Activated naive CD4-positive, alpha-beta T cell (primary cell): ENCODE measurements at places on chromosomes 2 and 18.

DNA sequence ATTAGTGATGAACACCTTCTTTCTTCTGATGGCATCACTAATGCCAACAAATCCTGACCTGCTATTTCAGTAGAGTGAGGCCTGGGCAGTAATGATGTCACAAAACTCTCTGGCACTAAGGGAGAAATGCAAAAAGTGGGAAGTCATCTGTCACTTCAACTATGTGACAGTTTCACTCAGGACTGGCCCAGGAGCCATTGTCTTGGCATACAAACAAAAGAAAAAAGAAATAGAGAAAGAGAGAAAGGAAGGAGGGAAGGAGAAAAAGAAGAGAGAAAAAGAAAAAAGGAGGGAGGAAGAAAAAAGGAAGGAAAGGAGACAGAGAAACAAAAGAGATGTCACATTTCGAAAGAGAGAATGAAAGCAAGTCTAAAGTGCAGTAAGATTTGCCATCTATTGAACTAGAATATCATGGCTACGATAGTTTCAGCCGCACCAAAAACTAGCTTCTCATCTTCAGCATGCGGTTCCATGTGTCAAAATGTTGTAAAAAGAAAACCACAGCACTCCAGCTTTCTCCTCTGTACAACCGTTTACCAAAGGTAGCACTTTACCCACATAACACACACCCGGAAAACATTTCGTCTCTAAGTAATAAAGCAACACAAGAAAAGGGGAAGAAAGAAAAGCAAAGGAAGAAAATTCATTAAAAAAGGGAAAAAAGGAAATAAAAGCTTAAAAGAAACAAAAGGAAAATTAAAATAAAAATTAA lies 50.1 kb downstream of the CD226 start:
- no peak for DNase-seq

DNA sequence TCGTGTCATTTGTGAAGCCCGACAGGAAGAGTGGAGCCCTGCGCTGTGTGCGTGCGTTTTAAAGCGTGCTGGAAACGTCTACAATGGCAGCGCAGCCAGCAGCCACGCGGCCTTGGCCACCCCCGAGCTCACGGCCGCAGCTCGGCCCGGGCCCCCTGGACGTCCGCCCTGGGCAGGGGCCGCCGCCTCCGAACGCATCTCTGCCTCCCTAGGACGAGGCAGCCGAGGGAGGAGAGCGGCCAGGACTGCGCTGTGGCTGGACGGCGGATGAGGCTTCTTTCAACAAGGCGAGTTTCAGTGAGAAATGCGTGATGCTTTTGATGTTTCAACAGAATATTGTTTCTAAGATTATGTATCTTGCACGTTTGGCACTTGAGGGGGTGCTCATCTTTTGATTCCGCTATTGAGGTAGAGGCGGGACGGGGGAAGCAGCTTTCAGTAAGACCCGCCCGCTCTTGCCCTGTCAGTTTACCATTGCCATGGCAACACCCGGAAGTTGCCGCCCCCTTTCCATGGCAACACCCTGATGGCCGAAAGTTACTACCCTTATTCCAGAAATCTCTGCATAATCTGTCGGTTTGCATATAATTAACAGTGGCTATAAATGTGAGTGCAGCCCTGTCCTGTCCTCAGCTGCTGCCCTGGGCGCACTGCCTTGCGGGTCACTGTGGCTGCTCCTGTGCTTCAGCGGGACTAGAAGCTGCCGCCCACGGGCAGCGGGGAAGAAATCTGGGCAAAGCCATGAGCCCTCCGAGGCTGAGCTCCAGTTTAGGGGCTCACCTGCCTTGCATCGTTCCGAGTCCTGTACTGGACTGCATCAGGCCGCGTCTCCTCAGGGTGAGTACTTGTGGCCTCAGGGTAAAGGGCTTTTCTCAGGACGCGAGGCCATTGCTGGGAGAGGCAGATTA lies 38.6 kb downstream of the ADNP2 start:
- DNase-seq = peak; percentile 42

DNA sequence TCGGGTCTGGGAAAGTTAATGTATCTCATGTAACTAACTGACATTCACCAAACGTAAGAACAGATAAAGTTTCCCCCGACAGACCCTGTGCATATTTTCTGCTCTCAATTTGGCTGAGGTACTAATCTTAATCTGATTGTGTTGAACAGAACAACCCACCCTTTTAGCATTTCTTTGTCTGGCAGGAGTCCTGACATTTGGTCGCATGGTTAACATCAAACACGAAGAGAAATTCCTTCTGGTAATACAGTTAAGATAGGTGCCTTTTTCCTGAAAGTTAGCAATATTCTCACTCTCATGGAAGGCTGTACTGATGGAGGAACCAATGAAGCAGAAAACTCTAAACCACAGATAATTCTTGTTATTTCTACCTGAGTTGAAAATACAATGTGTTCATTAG lies 520.8 kb downstream of the PARD3B start:
- DNase-seq = no peak

DNA sequence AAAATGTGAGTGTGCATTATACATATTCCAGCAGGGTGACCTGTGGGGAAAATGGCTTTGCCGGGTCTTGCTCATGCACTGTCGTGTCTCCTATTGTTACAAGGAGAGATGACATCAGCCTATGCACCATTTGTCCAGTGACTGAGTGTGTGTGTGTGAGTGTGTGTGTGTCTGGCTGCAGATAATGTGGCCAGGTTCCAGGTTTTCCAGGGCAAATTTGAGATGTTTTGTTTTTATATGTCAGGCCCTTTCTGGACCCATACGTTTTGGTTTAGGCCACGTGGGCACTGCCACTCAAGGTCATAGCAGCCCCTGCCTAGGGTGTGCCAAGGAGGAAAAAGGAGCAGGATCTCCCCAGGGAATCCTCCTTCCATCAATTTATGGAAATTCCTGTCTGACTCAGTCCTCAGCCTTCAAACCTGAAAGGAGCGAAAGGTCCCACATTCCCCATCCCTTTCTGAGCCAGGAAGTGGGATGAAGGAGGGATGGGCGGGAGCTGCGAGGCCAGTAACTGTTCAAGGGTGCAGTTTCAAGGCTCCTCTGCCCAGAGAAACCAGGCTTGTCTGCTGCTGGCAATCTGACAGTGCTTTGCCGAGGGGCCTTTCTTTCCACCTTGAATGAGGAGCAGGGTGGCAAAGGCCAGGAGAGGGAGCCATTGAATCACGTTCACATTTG lies 93.0 kb upstream of the SMAD2 start:
- DNase-seq = no peak

DNA sequence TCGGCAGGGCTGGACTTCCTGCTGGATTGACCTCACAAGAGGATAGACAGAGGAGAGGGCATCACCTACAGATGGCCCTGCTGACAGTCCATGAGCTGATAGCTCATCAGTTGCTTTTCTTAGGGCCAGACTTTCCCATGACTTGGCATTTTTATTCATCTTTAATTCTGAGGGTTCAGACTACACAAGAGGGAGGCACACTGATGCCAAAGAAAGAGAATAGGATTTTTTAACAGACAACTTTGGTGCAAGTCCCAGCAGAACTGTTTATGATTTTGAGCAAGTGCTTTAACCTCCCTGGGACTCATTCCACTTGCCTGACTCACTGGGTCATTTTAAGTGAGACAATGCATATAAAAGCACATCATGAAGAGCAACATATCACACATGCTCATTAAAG lies 299.2 kb downstream of the INSIG2 start:
- no peak for DNase-seq

- no peak for DNase-seq
These were observed 627 bp upstream of the CRACDL start for GRCh38 chr2:98936353-98937351.

DNA sequence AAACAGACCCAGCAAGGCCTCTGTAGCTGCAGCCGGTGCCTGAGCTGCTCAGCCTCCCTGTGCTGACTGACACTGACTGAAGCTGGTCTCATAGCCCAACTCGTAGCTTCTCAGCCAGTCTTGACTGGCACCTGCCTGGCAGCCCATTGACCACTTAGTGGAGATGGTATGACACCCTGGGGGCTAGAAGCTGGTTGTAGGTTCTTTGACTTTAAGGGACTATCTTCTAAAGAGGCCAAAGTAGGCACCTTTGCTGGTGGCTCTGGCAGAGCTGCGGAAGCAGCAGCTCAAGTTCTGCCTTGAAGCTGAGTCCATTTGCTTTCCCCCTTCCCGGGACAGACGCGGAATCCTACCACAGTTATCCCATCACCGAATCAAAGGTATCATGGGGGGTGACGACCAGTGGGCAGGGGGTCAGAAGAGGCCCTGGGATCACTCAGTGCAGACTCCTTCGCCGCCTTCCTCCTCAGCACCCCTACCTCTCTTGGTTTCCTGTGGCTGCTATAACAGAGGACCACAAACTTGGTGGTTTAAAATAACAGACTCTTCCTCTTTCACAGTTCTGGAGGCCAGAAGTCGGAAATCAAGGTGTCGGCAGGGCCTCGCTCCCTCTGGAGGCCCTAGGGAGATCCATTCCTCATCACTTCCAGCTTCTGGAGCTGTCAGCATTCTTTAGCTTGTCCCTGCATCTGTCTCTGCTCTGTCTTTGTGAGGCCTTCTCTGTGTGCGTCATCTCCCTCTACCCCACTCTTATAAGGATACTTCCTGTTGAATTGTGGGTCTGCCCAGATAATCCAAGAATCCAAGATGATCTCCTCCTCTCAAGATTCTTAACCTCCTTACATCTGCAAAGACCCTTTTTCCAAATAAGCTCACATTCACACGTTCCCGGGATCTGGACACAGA lies 13.7 kb upstream of the FOSL2 start:
- DNase-seq = no peak

DNA sequence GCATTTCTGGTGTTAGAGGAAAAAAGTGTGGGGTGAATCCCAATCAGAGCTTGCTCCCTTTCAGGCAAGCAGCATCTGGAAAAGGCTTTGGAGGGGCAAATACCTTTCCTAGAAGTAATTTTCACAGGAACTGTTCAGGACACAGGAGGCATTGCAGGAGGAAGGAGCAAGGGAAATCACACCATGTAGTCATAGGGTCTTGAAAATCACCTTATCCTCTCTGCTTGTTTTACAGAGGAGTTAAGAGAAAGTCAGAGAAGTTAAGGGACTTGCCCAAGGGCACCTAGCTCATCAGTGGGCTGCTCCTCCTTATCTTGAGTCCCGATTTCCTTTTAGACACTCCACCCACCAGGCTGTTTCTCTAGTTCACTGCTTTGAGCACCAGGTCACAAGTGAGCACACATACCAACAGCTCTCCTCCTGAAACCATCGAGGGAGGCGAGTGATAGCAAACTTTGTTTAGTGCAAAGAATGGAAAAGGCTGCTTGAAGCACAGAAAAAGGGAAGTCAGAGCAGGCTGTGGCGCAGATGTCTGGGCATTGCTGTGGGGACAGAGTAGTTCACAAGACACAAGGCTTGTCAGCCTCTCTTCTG lies 89.2 kb upstream of the CXCR4 start:
- DNase-seq = no peak

- DNase-seq = no peak
These were observed 180.0 kb upstream of the MMADHC start for GRCh38 chr2:149767516-149767974.

DNA sequence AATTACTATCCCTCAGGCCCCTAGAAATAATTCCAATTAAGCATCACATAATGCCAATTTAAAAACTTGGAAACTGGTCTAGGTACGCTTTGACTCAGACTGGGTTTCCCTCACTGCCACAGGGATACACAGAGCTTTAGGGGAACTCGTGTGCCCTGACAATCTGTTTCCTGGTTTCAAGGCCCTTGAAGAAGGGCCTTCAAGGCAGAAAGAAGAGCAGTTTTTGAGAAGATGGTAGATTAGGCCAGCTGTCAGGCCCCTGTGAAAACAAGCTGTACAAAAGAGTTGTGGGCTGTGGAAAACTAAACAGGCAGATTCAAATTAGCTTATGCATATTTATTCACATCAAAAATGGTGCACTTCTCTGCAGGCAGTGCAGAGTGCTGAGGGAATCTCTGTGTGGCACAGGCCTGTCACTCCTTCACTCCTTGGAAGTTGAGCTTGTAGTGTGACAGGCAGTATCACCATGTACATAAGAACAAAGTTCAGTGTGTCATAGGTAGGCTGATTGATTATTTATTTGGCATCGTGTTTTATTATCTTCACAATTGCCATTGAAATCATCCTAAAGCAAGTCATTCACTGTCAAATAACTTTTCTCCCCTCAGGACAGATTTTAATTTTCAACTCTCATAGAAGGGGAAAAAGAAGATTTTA lies 614.4 kb upstream of the GYPC start:
- DNase-seq = no peak

GRCh38 chr18:21550510-21550970 lies 50.0 kb downstream of the ESCO1 start:
- no peak for DNase-seq

GRCh38 chr2:99380376-99381010 lies 43.3 kb downstream of the EIF5B start:
- DNase-seq = no peak

DNA sequence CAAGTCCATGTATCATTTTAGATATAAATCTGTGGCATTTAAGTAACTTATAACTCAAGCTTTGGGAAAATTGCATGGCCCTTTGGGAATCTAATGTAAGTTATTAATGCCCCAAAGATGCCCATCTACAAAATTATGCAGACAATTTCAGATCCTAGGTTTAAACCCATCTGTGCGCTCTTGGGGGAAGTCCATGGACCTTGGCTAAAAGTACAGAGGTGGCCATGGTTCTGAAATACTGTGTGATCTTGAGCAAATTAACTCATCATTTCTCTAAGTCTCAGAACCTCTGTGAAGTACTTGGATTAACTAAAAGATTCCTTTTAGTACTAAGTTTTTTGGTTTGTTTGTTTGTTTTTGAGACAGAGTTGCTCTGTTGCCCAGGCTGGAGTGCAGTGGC lies 19.5 kb downstream of the INPP1 start:
- DNase-seq = no peak

DNA sequence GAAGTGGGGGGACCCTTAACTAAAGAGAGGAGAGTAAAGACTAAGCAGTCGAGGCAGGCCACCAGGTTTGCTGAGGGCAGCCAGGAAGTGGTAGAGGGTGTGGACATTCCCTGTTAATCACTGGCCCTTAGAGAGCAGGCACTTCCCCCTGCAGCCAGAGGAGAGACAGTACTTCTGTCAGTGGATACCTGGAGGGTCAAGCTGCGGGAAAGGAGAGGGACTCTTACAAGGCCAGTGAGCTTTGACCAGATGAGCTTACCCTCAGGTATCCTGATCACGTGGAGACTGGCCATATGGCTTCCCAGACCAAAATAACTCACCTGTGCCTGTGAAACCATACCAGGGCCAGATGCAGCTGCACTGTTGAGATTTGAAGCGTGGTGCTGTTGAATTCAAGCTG lies 28.6 kb downstream of the ITGA6 start:
- DNase-seq = no peak

DNA sequence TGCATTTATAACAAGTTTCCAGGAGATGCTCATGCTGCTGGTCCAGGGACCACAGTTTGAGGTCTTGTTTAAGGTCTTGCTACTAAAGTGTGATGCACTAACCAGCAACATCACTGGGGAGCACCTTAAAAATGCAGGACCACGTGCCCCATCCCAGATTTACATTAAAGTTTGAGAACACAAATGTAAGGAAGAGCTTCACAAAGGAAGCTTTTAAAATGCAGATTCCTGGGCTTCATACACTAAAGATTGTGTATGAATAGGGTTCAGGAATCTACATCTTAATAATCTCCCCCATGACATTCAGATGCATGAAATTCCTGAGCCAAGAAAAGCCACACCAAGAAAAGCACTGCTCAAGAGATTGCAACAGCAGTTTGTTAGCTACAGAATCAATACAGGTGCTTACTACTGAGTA lies 235.3 kb upstream of the TANK start:
- DNase-seq = no peak

- DNase-seq = no peak
These were observed 57.8 kb upstream of the NEUROD1 start for GRCh38 chr2:181738074-181738473.

GRCh38 chr2:56148825-56149224 lies 35.0 kb upstream of the CCDC85A start:
- no peak for DNase-seq

- no peak for DNase-seq
These were observed 219.1 kb upstream of the STK17B start for GRCh38 chr2:196390243-196391148.

- no peak for DNase-seq
These were observed 50.7 kb downstream of the SIGLEC15 start for GRCh38 chr18:45876161-45876560.
